Skeletal muscle cell (primary cell): ENCODE measurements at places on chromosomes 5 and 9.

- DNase-seq: no peak
These were observed 110.4 kb upstream of the FAM174A start for GRCh38 chr5:100424787-100425186.

DNA sequence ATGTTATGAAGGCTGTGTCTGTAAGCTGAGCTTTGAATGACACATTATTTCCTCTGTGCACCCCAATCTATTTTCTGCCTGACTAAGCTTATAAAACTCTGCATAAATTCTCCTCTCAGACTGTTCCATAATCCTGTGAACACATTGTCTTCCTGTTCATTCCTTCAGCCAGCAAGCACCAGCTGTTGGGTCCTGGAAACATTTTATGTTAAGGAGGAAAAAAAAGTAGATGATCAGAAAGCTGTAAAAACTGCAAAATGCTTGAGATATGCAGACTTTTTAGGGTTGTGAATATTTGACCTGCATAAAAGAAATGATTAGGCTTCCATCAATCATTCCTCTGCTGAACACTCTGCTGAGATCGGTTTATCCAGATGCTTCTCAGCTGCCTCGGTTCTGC lies 1246.0 kb upstream of the DMAC1 start:
- no peak for DNase-seq

DNA sequence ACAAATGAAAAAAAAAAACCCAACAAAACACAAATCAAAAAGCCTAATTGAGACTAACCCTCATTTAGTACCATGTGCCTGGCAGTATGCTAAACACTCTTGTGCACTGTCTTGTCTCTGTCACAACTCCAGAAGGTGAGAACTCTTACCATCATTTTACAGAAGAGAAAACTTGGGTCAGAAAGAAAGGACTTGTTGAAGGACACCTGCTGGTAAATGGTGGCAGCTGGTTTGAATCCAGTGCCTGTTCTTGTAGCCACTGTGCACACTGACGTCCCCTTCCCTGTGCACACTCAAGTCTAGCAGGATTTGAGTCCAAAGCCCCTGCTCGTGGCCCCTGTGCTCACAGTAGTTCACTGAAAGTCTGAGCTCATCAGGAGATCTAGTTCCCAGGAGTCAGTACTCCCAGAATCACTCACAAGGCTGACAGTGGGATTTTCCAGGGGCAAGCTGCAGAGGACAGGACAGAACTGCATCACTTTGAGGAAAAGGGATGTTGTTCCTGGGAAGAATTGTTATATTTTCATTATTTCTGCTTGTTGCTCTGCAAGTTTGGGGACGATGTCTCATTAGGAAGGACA lies 43.0 kb upstream of the HSD17B4 start:
- DNase-seq: no peak

DNA sequence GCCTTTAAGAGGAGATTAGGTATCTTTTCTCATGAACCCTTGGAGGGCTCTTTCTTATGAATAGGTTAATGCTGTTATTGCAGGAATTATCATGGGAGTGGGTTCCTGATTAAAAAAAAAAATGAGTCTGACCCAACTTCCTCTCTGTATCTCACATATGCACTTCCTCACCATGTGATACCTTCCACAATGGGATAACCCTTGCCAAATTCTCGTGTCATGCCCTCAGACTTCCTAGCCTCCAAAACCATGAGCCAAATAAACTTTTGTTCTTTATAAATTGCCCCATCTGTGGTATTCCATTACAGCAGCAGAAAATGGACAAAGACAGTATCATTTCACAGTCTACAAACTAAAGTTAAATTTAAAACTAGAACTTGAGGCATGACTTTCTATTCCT lies 1.0 kb downstream of the OR1B1 start:
- no peak for DNase-seq

- no peak for DNase-seq
These were observed at the start of gene CDH18 for GRCh38 chr5:19987612-19988361. Gene CDH18 (minus strand): TSS chr5:19988200. CDS start chr5:19838986, 149,214 bp downstream.

DNA sequence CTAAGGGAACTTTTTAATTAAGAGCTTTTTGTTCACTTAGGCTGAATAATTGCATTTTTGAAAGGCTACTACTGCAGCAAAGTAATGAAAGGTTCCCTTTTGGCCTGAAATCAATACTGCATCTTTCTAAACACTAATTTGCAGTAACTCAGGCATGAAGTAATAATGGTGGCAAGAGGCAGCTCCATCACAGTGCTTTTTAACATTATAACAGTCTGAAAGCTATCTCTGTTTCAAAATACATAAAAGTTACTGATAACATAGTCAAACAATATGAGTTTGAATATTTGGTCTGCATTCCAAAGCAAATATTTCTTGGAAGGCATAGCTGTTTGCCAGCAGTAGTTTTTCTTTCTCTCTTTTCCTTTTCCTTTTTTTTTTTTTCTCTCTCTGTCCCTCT lies 113.4 kb downstream of the FBN2 start:
- no peak for DNase-seq

DNA sequence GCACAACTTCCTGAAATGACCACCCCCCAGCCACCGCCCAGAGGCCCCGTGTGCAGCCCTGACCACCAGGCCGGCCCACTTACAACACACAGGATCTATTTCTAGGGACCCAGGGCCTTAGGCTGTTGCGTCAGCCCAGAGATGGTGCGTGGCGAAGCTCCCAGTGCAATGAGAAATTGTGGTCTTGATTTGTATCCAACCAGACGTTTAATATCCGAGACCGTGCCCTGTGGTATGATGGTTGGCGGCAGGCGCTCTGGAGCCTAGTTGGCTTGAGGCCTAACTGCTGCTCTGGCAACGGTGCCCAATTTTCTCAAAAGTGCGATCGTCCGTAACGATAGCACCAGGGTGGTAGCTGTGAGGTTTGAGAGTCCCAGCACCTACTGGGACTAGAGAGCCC lies 32.6 kb upstream of the SLC6A19 start:
- no peak for DNase-seq

DNA sequence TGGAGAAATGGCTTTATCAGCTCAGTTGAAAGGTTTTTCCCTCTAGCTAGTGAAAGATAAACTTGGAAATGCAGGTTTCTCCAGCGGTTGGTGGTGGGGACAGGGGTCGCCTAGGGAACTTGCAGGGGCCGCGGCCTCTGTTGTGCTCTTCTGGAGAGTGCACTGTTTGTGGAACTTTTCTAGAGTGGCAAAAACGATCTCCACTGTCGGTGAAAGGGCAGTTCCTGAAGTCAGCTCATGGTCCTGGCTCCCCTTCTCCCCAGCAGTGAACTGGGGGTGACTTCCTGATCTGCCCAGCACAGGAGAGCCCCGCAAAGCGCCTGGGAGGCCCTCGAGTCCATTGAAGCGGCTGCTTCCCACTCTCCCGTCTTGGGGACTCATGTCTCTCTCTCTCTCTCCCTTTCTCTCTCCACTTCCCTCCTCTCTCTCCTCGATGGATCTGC lies 3.2 kb downstream of the IRX1 start:
- no peak for DNase-seq

- no peak for DNase-seq
These were observed 105.8 kb downstream of the GABBR2 start for GRCh38 chr9:98602839-98603500.

- DNase-seq: no peak
These were observed 203.7 kb downstream of the COMMD10 start for GRCh38 chr5:116288524-116288923.

DNA sequence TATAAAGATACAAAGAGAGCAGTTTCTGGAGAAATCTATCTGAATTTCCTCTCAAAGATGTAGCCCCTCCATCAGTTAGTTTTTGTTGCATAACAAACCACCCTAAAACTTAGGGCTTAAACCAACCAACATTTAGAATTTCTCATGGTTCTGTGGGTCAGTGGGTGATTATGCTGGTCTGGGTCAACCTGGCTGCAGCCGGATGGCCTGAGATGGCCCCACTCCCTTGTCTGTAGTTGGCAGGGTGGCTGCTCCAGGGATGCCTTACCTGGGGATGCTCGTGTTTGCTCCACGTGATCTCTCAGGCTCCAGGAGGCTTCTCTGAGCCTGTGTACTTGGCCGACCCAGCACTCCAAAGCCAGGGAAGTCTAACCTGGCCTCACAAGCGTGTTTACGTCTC lies 139.3 kb downstream of the MVB12B start:
- no peak for DNase-seq

GRCh38 chr9:130689937-130690700 lies 3.5 kb upstream of the EXOSC2 start:
- DNase-seq: peak; percentile 75
